ENCODE measurements at places on chromosomes 2 and 18.

DNA sequence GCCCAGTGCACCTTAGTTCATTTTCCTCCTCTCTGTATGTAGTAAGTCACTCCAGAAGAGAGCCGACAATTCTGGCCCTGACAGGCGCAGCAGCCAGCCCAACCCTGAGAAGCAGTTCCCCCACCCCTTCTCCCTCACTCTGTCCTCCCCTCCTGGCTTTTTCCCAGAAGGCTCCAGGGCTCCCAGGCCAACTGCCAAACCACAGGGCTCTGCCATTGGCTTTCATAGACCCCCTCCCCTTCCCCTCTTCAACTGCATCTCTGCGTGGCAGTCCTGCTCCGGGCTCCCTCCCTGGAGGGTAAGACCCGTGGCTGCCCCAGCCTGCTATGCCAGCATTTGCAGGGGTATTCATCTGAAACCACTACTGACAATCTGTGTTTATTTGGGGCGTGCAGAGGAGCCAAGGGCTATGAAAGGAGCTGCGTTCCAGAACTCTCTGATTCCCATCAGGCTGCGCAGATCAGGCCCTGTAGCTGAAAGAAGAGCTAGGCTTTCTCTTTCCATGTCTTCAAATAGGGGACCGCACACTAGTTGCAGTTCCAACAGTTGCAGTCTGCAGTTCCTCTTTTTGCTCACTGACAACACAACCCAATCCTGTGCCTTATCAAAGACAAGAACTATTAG lies 388.6 kb upstream of the TNP1 start:
- DNase-seq: peak; percentile 97

DNA sequence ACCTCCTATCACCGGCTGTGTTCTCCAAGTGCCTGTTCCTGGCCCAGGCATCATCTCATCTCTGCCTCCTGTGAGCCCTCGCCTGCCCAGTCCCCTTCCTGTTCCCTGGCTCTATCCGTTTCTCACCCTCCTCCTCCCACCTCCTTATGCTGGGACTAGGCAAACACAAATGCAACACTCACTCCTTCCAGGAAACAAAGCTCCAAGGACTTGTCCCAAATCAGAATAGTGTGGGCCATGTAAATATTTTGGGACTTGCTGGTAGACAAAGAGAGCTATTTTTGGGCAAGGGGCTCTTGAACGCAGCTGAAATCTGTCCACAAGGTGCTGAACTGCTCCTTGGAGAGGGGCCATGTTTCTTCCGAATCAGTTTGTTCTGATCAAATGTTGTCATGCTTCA lies 25.3 kb downstream of the MBP start:
- no peak for DNase-seq

- DNase-seq: no peak
Observed at GRCh38 chr2:215918901-215919599, 94.3 kb downstream of the MREG start.

DNA sequence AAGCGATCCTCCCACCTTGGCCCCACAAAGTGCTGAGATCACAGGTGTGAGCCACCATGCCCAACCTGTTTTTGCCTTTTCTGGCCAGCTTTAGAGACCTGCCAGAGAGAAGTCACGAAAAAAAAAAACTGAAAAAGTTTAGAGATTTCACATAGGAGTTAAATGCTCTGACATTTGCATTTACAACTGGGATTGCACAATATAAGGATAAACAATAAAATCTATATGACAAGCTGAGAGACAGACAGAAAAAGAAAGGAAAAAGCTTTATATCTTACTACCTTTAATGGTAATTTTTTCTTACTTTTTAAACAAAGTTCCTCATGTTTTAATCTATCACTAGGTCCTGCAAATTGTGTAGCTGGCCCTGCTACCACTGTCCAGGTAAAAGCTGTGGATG lies 466.5 kb downstream of the TXNL1 start:
- no peak for DNase-seq

DNA sequence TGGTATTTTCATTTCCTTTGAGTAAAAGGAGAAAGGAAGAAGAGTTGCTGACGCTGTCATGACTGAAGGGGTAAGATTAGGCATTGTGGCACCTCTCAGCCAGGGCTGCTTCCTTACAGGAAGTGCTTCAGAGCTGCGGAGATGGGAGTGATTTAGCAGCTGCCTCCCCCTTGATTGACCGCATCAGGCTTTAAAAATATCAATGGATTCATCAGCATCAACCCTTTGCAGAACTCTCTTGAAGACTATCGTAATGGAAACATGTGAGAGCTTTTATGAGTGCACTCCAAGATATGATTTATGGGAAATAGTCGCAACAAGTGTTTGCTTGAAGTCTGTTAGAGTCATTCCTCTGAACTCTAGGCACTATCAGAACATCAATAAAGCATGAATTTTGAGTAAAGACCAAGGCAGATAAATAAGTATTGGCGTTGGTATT lies 141.1 kb downstream of the CSRNP3 start:
- DNase-seq: peak; percentile 74

DNA sequence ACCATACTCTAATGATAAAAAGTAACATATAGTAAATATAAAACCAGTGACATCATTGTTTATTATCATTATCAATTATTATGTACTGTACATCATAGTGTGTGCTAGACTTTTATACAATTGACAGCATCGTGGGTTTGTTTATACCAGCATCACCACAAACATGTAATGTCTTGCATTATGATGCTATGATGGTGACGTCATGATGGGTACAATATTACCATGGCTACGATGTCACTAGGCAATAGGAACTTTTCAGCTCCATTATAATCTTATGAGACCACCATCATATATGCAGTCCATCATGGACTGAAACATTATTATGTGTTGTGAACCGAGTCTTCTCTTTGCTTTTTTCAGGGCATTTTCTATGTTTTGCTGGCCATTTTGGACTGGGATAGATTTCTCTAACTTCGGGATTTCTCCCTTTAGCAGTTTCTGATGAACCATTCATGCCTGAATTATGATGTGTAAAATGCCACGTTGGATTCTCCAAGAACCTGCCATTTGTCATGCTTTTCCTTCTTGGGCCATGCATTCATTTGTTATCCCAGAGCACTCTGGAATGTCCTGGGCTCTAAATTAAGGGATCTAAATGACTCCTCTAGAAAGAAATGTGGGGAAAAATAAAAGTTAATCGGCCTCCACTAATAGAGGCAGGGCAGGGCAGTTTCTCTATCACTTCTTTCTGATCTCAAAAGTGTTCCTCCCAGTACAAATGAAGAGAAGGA lies 325.6 kb upstream of the TNP1 start:
- no peak for DNase-seq

- no peak for DNase-seq
Observed at GRCh38 chr2:235494716-235495372, 1.0 kb downstream of the AGAP1 start.

- no peak for DNase-seq
Observed at GRCh38 chr2:129762386-129763189, 216.9 kb upstream of the RAB6C start.

DNA sequence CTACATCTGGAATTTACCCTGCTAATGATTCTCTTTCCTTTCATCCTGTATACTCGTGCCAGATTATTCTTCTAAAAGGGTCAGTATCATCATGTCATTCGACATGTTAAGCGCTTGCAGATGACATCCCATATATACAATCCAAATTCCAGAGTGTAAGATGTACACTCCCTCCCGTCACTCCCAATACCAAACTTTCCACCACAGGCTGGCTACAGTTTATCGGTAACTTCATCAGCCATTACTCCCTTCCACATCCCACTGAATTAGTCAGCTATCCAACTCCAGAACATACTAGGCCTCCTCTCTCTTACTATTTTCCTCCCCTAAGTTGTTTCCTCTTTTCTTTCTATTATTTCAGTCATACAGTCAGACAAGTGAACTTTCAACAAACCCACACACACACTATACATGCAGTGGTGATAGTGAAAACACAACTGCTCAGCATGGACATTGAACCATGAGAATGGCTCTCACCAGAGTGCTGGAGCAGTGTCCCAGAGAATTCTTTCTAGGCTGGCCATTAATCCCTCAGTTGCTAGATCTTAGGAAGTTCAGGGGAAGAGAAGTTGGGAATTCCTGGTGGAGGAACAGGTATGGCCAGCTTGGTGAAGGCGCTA lies 10.6 kb upstream of the NMI start:
- no peak for DNase-seq

DNA sequence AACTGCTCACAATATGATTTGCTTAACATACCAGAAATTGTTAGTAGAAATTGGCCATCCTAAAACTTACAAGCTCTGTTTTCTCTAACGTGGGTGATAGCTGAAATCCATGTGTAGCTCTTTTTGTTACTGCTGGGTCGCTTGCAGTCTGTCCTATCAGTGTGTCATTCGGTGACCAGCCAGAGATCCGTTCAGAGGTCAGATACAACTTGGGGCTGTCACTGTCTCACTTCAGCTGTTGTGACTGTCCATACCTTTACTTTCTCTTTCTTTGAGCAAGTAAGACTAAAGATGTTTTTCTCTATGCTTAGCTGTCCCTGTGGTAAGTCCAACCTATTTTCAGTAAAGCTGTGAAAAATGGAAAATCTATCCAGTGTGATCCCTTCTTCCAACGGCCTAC lies 282.9 kb upstream of the KCNH7 start:
- DNase-seq: no peak

DNA sequence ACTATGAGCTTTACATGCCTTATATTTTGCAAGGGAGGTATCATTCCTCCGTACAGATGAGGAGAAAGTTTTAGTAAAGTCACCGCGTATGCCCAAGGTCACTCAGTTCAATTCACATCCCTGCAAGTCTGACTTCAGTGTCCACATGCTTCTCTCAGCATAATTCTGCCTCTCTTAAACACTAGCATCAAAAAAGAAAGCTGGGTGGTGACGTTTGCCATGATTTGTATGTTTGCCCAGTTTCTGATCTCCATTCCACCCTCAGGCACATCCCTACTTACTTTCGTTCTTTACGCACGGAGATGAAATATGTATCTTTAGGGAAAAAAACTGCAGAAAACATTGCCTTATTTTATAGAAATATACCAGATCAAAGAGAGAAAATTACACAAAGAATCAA lies 129.2 kb upstream of the PTPRM start:
- DNase-seq: no peak

DNA sequence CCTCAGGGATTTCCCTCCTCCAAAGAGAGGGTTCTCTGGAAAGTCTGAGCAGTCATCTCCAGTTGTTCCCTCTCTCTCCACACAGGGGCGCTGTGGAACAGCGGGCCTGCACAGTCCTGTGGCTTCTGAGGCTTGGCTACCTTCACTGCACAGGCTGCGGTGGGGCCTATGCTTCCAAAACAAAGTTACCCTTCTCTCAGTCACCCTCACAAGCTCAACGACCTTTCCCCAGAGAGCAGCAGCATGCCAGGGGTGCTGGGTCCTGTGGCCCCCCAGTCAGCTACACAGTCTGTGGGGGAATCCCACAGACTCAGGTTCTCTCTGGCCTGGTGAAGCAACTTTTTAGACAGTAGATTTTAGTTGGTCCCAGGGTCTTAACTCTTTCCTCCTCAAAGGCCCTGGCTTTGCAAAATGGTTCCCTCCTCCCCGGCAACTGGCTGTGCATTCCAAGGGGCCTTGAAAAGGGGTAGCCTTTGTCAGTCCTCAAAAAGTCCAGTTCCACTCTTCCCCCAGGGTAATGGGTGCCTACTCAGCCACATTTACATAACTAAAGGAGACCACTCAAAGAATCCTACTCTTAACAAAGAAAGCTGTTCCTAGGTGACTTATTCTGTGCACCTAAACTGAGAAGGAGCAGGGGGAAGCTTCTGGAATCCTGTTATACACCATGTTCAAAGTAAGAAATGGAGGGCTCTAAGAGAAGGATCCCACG lies 14.9 kb downstream of the B3GNT7 start:
- no peak for DNase-seq

- no peak for DNase-seq
Observed at GRCh38 chr2:24544456-24545115, 53.5 kb downstream of the NCOA1 start.

DNA sequence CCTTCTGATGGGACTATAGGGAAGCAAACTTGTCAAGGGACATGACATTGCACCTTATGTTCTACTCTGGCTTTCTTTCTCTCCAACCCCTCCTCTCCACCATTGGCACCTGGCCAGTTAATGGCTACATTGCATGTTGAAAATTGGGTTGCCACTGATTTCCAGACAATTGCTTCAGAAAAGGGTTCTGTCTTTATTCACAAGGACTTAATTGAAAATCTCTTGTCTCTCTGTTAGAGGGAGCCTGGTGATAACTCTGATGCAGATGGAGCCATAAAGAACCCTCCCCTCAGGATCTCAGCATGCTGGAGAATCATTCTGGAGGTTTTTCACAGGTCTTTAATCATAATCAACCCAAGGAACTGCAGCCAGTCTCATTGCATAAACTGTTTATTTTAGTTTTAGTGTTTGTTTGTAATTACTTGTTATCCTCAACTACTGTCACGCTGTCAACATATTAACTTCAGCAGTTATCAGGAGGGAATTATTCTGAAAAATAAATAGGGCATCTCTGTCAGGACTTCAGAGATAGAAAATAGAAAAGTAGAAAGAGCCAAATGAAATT lies 316.8 kb downstream of the RIT2 start:
- no peak for DNase-seq

DNA sequence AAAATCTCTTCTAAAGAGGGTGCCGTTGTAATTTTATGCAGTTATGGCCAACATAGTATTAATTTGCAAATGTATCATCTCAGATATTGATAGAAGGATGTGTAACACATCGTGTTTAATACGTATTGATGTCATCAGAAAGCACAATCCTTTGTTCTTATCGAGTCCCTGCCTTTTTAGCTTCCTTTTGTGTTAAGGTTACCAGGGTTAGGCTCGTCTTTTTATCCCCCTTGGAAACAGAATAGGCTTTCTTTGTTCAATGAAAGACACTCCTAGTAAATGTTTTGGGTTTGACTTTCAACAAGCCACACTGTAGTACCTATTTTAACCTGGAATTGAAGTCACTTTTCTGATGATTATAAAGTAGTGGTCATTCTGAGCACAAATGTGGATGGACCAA lies 136.2 kb downstream of the WDR7 start:
- DNase-seq: no peak

- no peak for DNase-seq
Observed at GRCh38 chr2:215998636-215999035, 14.7 kb downstream of the MREG start.

DNA sequence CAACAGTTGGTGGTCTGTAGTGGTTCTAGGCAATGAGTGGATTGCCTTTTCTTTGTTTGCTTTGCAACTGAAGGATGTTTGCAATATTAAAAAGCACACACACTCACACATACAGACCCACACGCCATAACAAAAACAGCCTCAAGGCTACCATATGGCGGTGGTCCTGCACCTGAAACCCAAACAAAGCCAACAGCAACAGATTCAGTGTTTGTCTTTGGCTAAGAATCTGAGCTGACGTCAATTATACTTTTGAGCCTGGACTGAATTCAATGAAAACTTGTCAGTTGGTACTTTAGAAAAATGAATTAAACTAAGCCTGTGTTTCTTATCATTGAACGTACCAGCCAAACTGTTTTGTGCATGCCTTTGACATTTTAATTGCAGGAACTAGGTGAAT lies 65.0 kb upstream of the NYAP2 start:
- peak; percentile 61 for DNase-seq

- no peak for DNase-seq
Observed at GRCh38 chr2:42368817-42369531, 8.0 kb upstream of the COX7A2L start.

GRCh38 chr2:73610111-73610510 lies 32.1 kb downstream of the NAT8 start:
- DNase-seq: no peak

- peak; percentile 29 for DNase-seq
Observed at GRCh38 chr18:2900684-2901422, 54.0 kb downstream of the EMILIN2 start.

Data from DMS79 (cell line).